ENCODE measurements at places on chromosomes 11 and 22. TPM values are rescaled to one million over a fixed set of nuclear protein-coding genes. Genes with fewer than 3 reads are reported as not detected.

GRCh38 chr11:134945993-134946392 is 534.0 kb upstream of the B3GAT1 start:
- peaks cover 17% of the 10 kb centered on the region for H3K4me1 ChIP-seq
- no peak overlapping the region for H3K27ac ChIP-seq
- peaks cover 5% of the 10 kb centered on the region for H3K27me3 ChIP-seq
- H3K36me3 ChIP-seq = no peaks in the 10 kb centered on the region
- peak; percentile 15 for DNase-seq

GRCh38 chr11:17385492-17385891 is 3.0 kb downstream of the KCNJ11 start:
- no peak overlapping the region for H3K4me3 ChIP-seq
- no peak overlapping the region for H3K27ac ChIP-seq
- H3K36me3 ChIP-seq = no peaks in the 10 kb centered on the region
- H3K27me3 ChIP-seq = no peaks in the 10 kb centered on the region

DNA sequence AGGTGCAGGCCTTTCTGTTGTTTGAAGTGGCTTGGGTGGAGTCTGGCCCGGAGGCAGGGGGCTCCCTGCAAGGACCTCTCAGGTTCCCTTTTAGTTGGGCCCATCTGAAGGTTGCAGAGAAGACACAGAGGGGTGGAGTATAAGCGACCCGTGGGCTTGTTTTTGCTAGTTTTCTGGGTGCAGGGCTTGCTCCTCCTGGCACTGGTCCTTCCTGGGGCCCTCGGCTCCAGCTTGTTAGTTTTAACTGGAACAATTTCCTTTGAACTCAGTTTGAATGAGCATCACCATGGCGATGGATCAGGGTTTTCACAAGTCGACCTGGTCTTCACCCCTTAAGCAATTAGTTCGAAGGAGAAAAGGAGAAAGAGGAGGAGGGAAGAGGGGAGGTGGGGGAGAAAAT is 28.5 kb upstream of the OAF start:
- no peak overlapping the region for H3K4me3 ChIP-seq
- H3K27me3 ChIP-seq = peaks cover 4% of the 10 kb centered on the region
- H3K4me1 ChIP-seq = peaks cover 18% of the 10 kb centered on the region
- no peaks in the 10 kb centered on the region for H3K36me3 ChIP-seq

Gene PRPF19
- total RNA-seq = 165 TPM

Gene RASGRP2
- not detected for total RNA-seq

Gene OR8G1
- not detected for total RNA-seq

Gene MRGPRE
- total RNA-seq = not detected

GRCh38 chr11:68542617-68543016 is 82.1 kb downstream of the PPP6R3 start:
- no peak overlapping the region for H3K27ac ChIP-seq
- peaks cover 33% of the 10 kb centered on the region for H3K4me1 ChIP-seq
- peak; percentile 82 for DNase-seq
- no peaks in the 10 kb centered on the region for H3K27me3 ChIP-seq
- H3K36me3 ChIP-seq = peaks cover 63% of the 10 kb centered on the region

- H3K27me3 ChIP-seq = no peaks in the 10 kb centered on the region
- H3K4me1 ChIP-seq = peaks cover 9% of the 10 kb centered on the region
- H3K27ac ChIP-seq = no peak overlapping the region
Observed at GRCh38 chr11:351411-351810, 17.9 kb upstream of the B4GALNT4 start.

Gene OR8A1
- not detected for total RNA-seq

GRCh38 chr11:65448074-65448417 is 25.4 kb downstream of the NEAT1 start:
- DNase-seq = no peak
- H3K27me3 ChIP-seq = no peaks in the 10 kb centered on the region
- no peak overlapping the region for H3K4me3 ChIP-seq
- H3K27ac ChIP-seq = no peak overlapping the region
- H3K36me3 ChIP-seq = no peaks in the 10 kb centered on the region

Gene OR6A2
- 0.06 TPM for total RNA-seq

- no peak overlapping the region for H3K4me3 ChIP-seq
- H3K27me3 ChIP-seq = no peaks in the 10 kb centered on the region
- H3K27ac ChIP-seq = no peak overlapping the region
- DNase-seq = peak; percentile 6
- H3K36me3 ChIP-seq = no peaks in the 10 kb centered on the region
Observed at GRCh38 chr11:84289381-84289906, 1003.3 kb upstream of the CCDC90B start.

DNA sequence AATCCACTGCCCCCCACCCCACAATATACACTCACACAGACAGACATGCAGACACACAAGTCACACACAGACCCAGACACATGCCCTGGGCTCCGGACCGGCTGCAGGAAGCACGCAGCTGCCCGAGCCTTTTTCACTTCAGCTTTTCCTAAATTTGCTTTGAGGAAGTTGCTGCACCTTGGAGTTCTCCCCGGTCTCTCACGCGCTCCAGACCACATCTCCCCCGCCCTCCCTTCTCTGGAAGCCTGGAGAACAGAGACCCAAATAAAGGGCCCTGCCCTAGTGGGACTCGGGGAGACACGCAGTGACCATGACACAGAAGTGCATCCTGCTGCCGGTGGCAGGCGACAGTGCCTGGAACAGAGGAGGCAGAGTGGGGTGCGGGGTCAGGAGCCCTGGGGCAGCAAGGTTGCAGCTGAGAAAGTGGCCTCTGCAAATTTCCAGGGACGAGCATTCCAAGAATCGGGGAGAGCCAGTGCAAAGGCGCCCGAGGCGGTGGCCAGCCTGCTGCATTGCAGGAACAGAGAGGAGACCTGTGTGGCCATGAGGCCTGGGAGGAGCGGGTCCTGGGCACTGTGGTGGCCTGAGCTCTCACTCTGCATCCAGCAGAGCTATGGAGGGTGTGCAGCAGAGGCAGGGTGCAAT is 19.1 kb downstream of the RPL3 start:
- H3K4me1 ChIP-seq = peaks cover 4% of the 10 kb centered on the region
- H3K36me3 ChIP-seq = no peaks in the 10 kb centered on the region
- H3K27me3 ChIP-seq = no peaks in the 10 kb centered on the region
- no peak overlapping the region for H3K4me3 ChIP-seq

Gene CCDC81
- total RNA-seq = not detected

- no peak for DNase-seq
- H3K4me3 ChIP-seq = no peak overlapping the region
- H3K4me1 ChIP-seq = peaks cover 5% of the 10 kb centered on the region
- no peak overlapping the region for H3K27ac ChIP-seq
- H3K27me3 ChIP-seq = no peaks in the 10 kb centered on the region
Observed at GRCh38 chr11:75591966-75592365, 29.9 kb downstream of the SERPINH1 start.

DNA sequence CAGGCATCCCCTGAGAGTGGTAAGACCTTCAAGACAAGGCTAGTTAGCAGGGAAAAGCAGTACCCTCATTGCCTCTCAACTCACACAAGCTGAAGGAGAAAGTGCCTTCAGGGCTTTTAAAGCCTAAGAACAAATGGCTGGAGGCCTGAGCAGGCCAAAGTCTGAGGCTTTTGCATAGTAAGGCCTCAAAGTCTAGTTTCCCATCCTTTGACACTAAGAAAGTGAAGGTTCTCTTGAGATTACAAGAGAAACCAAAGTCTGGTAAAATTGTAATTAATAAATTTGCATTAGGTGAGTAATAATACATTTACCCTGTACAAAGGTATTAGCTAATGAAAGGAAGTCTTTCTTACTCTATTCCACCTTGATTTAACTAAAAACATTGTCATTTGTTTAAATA is 47.0 kb upstream of the CCDC89 start:
- no peak overlapping the region for H3K27ac ChIP-seq
- peaks cover 15% of the 10 kb centered on the region for H3K36me3 ChIP-seq
- H3K27me3 ChIP-seq = no peaks in the 10 kb centered on the region
- H3K4me1 ChIP-seq = peaks cover 15% of the 10 kb centered on the region
- no peak for DNase-seq
- no peak overlapping the region for H3K4me3 ChIP-seq

Gene BTG4
- total RNA-seq = not detected

Gene PRSS23
- 43.2 TPM for total RNA-seq
